GOT3 (cell line): ENCODE measurements at places on chromosomes 7 and 10.

- no peak for DNase-seq
These were observed 12.4 kb downstream of the BCAP29 start for GRCh38 chr7:107592361-107593024.

GRCh38 chr10:122669842-122670241, 29.8 kb downstream of the C10orf120 start:
- no peak for DNase-seq

DNA sequence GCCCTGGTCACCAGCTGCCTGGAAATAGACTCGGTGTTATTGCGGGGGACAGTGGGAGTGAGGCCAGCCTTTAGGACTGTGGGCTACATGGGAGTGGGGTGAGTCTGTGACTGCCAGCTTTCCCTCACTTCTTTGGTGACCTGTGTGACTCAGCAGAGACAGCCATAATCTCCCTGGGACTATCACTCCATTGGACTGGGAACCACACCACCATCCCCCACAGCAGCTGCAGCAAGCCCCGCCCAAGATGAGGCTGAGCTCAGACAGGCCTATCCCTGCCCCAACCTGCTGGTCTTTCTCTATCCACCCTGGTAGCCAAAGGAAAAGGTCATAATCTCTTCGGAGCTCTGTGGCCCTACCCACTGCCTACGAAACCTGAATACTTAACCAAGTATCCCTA, 263.2 kb downstream of the FZD1 start:
- no peak for DNase-seq

DNA sequence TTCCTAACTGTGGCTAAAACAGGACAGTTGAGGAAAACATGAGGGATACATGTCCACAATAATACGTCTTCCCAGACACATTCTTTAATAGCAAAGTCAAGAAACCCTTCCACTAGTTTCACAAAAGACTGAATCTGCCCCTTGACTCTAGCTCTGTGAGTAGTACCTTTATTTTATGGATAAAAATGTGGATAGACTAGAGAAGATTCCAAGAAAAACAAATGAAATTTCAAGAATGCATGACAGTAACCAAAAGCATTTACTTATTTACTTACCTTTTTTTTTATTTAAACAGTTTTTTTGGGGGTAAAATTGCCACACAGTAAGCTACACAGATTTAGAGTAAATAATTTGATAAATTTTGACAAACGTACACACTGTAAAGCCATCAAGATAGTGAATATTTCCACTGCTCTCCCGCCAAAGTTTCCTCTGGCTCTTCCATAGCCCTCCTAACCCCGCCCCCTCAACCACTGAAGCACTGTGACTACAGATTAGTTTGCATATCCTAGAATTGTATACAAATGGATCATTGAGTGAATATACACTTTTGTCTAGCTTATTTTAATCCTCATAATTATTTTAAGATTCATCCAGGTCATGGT, 420.4 kb upstream of the ZMIZ1 start:
- no peak for DNase-seq
